ENCODE measurements at places on chromosomes 2 and 18.

- no peak for DNase-seq
Measured at GRCh38 chr2:230418341-230419016, 2.5 kb downstream of the SP100 start.

DNA sequence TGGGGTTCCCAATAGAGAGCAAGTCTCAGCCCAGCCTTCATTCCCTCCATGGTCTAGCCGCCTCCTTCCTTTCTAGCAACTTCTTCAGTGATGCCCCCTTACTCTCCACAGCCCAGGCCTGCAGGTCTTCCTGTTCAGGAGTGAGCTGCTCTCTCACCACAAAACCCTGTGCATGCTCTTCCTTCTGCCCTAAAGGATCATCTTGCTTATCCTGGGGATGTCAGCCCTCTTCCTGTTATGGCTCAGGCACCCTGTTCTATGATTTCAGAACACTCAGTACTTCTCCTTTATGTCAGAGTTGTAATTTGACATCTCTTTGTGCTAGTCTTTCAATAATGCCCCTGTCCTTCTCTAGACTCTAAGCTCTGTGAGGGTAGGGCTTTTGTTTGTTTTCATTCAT, 19.4 kb downstream of the TMEM178A start:
- DNase-seq = no peak

- DNase-seq = no peak
Measured at GRCh38 chr2:96514521-96514920, 9.4 kb upstream of the NEURL3 start.

DNA sequence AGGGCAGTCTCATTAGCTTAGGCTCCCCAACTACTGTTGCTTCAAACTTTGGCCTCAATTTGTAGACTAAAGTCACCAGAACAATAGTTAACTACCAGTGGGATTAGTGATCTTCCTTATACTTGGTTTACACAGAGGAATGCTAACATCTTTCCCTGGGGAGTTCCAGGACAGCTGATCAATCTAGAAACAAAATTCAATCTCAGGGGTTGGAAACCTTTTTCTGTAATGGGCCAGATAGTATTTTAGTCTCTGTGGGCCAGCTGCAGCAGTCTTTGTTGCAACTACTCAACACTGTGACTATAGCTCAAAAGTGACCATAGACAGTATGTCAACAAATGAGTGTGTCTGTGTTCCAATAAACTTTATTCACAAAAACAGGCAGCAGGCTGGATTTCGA, 85.7 kb downstream of the METTL8 start:
- no peak for DNase-seq

DNA sequence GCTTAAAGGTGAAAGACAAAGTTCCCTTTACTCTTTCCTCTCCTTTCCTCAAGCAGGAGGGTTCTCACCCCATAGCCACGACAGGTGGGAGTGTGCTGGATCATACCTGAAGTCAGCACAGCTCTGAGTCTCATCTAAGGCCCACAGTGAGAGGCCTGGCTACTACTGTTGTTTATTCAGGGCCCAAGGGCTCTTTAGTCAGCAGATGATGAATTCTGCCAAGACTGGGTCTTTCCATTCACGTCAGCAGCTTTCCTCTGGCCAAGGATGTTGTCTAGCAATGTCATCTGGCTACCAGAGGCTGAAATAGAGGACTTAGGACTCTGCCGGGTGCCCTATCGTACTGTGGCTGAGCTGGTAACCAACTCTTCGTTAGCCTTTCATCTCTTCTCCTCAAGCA, 308.4 kb upstream of the THUMPD2 start:
- DNase-seq = no peak

DNA sequence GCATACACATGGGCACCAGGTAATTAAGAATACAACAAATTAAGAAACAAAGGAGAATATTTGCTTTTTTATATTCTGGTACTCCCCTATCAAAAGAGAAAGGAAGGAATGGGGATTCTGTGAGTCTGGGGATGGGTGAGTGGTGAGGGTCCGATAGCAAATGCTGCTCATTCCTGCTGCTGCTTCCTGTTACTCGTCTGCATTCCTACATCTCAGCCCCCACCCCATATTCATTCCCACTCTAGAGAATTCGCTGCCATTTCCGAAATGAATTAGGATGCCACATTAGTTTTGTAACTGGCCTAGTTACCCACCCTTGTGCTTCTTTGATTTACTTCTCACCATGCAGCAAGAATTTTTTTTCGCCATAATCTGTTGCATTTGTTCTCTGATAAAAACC, 1905.3 kb upstream of the PIK3C3 start:
- no peak for DNase-seq

GRCh38 chr18:59866551-59867269, 33.1 kb upstream of the PMAIP1 start:
- no peak for DNase-seq

- no peak for DNase-seq
Measured at GRCh38 chr18:46261799-46262198, 157.6 kb downstream of the HAUS1 start.

DNA sequence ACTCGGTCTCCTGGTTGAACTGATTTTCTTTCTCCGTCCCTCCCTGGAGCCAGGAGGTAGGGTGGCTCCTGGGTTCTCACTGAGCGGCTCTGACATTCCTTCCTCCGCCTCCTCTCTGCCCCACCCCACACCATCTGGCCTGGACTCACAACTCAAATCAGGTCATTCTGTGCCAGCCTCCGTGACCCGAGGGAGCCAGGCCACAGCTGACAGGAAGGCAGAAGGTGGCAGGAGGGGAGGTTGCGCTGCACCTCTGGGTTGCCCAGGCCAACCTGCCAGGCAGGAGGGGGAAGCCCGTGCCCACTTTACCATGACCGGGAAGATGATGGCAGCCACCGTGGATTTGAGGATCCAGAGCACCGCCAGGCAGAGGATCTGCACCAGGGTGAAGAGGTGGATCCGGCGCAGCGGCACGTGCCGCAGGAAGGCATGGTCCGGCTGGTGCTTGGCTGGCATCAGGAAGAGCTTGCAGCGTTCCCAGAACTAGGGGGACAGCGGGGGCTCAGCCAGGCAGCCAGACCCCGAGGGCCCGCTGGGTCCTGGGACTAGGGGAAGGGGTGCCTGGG, 28.3 kb downstream of the MTHFD2 start:
- no peak for DNase-seq

GRCh38 chr2:212124598-212124997, 414.0 kb downstream of the ERBB4 start:
- no peak for DNase-seq

DNA sequence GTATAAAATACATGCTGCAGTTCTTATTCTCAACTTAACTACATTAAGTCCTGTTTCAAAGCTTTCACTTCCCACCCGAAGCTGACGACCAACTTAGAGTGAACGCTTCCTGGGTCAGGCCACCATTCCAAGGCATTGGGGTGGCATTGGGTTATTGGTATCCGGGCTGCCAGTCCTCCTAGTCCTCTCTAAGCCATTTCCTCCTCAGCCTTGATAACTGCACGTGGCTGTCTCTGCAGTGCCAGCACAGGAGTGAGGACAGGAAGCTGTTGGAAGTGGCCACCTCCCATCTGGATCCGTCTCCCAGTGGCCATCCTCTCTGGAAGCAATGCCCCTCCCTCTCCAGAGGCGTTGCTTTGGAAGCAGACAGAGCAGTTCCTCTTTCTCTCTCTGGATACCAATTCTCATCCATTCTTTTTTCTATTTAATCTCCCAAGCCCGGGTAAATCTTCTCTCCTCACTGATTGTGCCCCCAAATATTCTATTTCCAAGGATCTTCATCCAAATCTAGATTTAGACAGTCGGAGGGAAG, 354.7 kb downstream of the EIPR1 start:
- DNase-seq = no peak

DNA sequence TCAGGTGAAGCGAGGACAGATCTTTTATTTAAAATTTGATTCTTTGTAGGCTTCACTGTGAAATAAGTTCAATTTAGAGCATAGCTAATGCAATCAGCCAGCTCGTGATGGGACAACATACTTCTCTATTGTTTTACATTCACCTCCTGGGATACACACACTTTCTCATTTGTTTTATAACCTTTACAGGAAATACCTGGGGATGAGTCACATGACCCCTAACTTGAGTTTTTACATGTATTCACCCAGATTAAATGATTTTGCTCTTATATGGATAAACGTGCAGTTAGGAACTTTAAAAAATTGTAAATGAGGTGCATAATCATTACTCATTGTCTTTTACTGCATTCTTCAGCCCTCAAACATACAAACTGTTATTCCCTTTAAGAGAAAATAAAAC, 152.1 kb downstream of the NEDD4L start:
- no peak for DNase-seq

GRCh38 chr2:232655392-232655791, 22.0 kb downstream of the EFHD1 start:
- DNase-seq = no peak

All from T follicular helper cell (primary cell).